ENCODE measurements at places on chromosomes 2 and 18. TPM values are rescaled to one million over a fixed set of nuclear protein-coding genes. Genes with fewer than 3 reads are reported as not detected.

POMC gene
- total RNA-seq = 5.2 TPM

DNA sequence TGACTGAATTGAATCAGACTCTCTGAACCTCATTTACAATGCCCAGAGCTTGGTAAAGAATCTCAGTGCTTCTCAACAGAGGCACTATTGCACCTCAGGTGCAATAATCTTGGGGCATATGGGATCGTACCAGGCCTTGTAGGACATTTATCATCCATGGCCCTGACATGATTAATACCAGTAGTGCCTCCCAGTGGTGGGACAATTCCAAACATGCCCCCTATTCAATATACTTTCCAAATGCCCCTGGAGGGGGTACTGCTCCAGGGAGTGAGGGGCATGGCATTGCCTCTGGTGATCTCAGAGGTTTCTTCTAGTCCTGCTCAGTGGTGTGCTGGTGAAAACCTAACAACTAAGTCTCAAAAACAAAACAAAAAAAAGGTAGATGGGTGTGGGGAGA, 174.9 kb upstream of the SMAD2 start:
- no peak for ATAC-seq

- ATAC-seq = peak; percentile 47
Measured at GRCh38 chr2:16729335-16729734, 63.7 kb upstream of the CYRIA start.

- no peak for ATAC-seq
Measured at GRCh38 chr2:7034303-7034702, 117.1 kb downstream of the RNF144A start.

PLB1 gene
- total RNA-seq = 0.90 TPM

DNA sequence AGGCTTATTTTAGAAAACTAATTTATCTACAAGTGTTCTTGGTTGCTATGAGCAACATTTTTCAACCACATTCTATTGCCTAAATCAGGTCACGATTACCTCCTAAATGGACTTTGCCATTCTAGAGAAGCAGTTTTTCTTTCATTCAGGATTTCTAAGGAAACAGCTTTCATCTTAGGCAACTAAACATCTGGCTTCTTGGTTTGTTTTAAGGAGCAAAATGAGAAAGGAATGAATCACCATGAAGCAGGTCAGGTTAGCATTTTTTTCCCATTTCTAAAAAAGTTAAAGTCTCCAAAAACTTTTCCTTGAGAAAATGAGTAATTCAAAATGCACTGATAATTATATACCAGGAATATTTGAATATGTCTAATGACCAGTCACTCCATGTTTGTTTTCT, 114.8 kb downstream of the GAREM1 start:
- no peak for ATAC-seq

GRCh38 chr18:55592106-55592505, 4.1 kb upstream of the TCF4 start:
- no peak for ATAC-seq

- no peak for ATAC-seq
Measured at GRCh38 chr2:46538393-46538792, 59.0 kb downstream of the TMEM247 start.

DNA sequence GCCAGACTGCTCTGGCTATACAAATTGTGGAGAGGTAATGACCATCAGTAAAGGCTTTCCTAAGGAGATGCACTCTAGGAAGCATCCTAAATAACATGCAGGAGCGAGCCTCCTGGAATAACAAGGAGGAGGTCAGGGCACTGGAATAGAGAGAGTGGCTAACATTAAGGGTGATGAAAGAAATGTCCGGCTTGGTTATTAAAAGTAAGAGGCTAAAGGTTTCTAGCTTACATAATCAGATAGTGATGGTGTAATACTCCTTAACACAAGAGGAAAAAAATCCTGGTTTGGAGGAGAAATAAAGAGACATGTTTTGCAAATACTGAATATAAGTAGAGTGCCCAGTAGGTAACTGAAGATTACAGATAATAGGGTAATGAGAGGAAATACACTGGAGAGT, 365.7 kb downstream of the ZEB2 start:
- no peak for ATAC-seq

GRCh38 chr18:21196426-21196825, 45.6 kb upstream of the GREB1L start:
- ATAC-seq = no peak

GRCh38 chr2:213246497-213247281, 37.6 kb upstream of the SPAG16 start:
- peak; percentile 40 for ATAC-seq

- no peak for ATAC-seq
Measured at GRCh38 chr2:206482123-206482522, 38.8 kb downstream of the ADAM23 start.

- no peak for ATAC-seq
Measured at GRCh38 chr18:48592540-48593171, 53.8 kb downstream of the CTIF start.

TRPM8 gene
- not detected for total RNA-seq

- no peak for ATAC-seq
Measured at GRCh38 chr2:24365826-24366225, 5.5 kb upstream of the ITSN2 start.

TMEM37 gene
- total RNA-seq = not detected

GRCh38 chr2:216936954-216937357, 77.1 kb upstream of the TNP1 start:
- no peak for ATAC-seq

DNA sequence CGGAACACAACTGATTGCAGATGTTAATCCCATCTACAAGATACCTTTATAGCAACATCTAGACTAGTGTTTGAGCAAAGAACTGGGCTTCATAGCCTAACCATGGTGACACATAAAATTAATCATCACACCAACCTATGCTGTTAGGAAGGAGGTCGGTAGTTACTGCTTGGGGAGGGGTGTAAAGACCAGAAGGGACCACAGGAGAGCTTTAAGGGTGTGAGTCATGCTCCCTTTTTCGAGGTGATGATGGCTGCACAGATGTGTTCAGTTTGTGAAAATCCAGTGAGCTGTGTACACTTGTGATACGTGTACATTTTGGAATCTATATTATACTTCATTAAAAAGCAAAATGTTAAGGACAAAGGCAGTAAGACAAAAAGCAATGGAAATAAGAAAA, 4.6 kb upstream of the SEH1L start:
- ATAC-seq = no peak

GALR1 gene
- total RNA-seq = not detected

- ATAC-seq = no peak
Measured at GRCh38 chr18:77015169-77015568, 117.4 kb downstream of the MBP start.

DNA sequence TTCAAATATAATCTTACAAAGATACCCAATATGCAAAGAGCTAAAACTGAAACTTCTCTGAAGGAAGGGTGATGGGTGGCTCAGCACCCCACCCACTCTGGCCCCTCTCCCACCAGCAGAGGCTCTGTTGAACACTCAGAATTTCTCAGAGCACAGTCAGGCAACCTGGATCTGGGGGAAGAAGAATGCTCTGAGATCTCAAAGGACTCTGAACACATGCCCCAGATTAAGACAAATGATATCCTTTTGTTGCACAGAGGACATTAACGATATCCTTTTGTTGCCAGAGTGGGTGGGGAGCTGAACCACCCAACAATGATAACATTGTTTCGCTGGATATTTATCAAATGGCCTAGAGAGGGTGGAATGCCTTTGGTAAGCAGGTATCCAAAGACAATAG, 104.8 kb downstream of the LBH start:
- no peak for ATAC-seq

CACNB4 gene
- total RNA-seq = 0.32 TPM

CPLX4 gene
- total RNA-seq = not detected

DNA sequence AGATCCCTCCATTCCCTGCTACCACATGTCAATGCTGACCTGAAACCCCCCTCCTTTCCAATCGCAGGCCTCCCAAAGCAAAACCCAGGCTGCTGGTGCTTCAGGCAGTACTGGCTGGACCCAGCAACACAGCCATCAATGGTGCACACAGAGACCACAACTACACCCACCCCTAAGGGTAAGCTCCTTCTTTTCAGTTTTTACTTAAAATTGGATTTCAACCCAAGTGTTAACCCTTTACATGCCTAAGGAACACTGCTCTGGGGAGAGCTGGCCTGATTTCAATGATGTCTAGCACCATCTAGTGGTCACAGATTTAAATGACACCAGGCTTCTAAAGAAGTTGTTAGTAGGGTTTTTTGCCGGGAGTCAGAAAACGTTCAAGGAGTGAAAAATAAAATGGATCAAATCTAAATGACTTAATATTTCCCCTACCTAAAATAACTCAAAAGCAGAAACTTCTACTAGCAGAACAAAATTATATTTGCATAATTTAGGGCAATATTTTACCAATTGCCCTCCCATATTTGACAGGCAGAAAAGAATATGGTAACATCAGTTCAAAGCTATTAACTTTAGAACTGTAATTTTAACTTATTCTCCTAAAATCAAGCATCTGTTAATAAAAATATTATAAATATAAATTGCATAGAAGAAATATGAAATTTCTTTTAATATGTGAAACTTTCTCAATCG, 24.6 kb downstream of the FECH start:
- ATAC-seq = peak; percentile 32

DNA sequence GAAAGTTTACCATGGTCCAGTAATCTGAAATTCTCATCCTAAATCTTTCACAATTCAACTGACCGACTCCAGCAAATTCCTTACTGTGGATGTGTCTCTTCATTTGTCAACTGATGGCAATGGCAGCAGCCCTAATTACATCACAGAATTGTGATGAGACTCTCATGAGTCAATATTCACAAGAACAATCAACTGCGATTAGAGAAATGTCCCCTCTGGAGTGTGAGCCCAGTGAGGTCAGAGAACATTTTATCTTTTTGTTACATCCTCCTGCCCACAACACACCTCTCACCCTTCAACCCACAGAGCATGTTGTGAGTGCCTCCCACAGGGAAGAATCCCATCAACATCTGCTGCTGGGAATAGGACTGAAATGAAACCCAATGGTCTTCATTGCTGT, 73.6 kb downstream of the CD226 start:
- no peak for ATAC-seq

SPC25 gene
- total RNA-seq = 29.0 TPM

DNA sequence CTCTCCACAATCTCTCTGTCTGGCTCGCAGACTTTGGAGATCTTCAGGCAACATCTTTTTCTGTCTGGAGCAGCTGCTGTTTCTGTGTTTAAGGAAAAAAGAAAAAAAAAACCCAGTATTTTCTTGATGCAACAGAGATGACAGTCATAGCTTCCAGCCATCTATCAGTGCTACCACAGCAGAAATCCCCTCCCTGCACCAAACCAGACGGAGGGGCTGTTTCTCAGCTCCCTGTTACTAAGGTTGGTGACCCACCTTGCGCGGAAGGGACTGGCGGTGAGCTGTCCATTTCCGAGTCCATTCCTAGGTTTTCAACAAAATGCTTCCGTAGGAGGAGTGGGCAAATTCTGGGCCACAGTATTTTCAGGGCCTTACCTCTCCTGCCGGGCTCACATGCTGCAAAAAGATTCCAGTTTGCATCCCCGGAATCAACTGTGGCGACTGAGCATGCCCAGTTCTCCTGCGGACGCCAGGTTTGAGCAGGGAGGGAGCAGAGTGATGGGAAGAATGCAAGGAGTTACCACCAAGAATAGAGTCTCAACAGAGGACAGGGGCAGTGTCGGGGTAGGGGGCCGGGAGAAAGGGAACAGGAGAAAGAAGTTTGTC, 1.2 kb downstream of the SLC4A10 start:
- ATAC-seq = peak; percentile 51
